Tongue (tissue), 3 donors: ENCODE measurements at places on chromosomes 2 and 18.

DNA sequence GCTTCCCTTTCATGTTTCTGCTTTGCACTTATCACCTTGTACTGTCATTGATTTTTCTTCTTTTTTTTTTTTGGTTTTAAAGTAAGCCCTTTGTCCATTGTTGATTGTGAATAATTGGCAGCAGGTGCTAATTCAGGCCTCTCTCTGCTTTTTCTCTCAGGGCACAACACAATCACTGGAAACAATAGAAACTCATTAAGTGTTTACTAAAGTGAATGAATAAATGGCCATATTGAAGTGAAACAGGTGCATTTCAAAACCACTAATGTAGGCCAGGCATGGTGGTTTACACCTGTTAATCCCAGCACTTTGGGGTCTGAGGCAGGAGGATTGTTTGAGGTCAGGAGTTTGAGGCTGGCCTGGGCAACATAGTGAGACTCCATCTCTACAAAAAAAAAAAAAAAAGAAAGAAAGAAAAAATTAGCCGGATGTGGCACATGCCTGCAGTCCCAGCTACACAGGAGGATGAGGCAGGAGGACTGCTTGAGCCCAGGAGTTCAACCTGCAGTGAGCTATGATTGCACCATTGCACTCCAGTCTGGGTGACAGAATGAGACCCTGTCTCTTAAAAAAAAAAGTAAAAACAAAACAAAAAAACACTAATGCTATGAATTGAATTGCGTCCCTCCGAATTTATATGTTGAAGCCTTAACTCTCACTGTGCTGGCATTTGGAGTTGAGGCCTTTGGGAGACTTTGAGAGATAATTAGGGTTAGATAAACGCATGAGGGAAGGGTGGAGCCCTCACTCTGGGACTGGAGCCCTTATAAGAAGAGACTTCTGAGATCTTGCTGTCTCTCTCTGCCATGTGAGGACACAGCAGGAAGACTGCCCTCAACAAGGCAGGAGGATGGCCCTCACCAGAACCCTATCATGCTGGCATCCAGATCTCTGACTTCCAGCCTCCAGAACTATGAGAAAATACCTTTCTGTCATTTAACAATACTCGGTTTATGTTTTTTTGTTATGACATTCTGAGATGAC, 19.9 kb downstream of the SLC38A11 start:
- no peak for DNase-seq

DNA sequence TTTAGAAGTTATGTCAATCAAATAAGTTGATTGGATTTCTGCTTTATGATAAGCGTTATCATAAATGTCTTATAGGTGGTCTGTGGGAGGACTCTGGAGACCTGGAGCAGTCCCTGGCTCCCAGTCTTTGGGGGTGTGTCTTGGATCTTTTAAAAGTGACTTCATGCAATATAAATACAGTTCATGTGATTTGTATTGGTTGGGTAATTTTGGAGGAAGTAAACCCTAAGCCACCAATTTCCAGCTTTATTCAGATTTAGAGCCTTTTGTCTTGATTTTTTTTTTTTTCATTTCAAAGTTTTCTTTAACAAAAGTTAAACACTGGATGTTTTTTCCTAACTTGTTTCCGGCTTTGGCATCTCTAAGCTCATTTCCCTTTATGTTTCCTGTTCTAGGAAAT, 68.8 kb downstream of the MAP4K4 start:
- no peak for DNase-seq

DNA sequence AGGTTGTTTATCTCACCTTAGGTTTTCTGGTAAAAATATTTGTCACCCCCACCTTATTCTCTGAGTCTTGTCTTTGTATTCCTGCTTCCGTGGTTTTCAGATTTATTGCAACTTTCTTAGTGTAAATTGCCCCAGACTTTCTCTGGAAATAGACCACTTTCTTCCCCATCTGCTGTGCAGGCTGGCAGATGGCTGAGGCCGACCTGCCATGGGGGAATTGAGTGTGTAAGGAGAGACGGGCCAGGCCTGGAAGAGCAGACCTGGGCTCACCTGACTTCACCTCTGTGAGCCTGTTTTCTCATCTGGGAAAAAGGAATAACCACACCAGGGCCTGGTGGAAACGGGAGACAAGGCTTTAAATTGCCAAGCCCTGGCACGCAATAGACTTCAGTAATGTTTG, 44.9 kb downstream of the ACKR3 start:
- no peak for DNase-seq

DNA sequence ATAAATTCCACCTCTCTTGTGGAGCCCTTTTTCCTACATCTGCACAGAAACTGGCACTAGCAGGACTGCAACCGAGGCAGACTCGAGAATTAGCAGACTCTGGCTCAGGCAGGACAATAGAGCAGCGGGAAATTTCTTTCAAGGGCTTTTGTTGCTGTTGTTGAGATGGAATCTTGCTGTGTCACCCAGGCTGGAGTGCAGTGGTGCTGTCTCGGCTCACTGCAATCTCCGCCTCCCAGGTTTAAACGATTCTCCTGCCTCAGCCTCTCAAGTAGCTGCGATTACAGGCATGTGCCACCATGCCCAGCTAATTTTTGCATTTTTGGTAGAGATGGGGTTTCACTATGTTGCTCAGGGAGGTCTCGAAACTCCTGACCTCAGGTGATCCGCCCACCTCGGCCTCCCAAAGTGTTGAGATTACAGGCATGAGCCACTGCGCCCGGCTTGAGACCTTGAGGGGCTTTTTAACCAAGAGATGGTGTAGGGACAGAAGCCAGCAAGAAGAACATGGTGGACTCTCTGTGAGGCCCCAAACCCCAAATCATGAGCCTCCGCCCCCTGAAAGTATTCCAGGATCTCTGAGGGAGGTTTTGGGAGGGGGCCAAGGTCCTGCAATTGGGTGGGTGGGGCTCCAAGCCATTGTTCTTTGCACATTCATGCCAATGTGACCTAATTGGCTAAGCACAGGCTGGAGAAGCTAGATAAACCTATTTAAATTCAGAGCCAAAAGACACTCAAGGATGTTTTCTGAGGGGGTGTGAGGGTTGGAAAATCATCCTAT, 68.4 kb upstream of the MSH2 start:
- no peak for DNase-seq

DNA sequence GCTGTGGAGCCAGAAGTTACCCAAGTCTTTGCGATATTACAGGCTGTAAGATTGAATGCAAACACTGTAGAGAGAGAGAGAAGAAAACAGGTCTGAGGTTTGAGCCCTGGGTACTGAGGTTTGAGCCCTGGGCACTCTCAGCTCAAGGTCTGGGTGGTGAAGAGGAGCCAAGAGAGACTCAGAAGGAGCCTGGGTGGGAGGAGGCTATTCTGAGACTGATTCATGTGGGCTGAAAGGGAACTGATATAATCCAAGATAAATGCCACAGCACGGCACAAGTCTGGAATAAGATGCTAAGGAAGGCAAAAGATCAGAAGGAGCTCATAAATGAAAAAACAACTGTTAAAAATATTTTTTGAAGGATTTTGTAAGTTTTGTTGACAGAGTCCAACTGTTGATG, 407.6 kb upstream of the HS6ST1 start:
- no peak for DNase-seq

DNA sequence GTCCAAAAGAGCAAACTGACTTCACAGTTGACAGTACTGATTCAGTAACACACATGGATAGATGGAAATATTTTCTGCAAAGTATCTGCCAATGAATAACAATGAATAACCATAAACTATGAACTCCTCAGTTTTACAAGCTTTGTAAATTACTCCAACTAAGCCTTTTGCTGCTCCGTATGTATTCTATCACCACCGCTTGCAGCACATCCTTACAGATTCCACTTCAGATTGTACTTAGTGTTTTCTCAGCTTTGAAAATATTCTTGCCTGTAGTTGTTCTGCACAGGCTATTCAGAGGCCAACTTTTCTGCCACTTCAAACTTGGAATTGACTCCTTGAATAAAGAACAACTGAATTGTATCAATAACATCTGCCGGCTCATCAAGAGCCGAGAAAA, 36.2 kb downstream of the TLK1 start:
- DNase-seq = no peak

GRCh38 chr2:2233171-2233826, 97.8 kb downstream of the MYT1L start:
- DNase-seq = no peak

DNA sequence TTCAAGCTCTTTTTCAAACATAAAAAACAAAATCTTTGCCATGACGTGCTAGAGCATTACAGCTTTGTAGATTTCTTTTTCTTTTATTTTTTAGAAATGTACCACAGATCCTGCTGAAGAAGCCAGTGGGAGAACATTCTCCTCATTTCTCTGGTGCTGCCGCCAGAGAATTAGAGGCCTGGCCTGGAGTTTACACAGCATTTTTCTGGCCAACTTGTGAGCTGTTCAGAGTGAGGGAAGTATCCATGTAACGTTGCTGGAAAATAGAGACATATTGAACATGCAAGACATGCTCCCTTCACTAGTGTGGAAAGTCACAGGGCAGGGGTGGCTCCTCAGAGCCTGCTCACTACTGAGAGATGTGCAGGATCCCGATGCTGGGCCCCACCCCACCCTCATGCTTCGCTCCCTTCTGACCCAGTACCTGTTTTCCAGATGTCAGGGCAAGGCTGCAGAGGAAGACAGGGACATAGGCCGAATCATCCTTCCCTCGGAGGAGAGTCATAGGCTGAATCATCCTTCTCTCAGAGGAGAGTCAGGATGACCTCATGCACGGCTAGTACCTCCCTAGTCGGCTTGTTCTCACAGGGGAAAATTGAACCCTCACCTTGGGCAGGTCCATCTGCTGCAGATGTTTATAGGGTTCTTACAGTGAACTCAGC, 298.5 kb downstream of the INSIG2 start:
- DNase-seq = no peak

- DNase-seq = no peak
Measured at GRCh38 chr2:67879586-67880290, 183.1 kb downstream of the C1D start.

GRCh38 chr2:126979039-126980003, 80.6 kb downstream of the TEX51 start:
- peak; percentile 35 for DNase-seq

DNA sequence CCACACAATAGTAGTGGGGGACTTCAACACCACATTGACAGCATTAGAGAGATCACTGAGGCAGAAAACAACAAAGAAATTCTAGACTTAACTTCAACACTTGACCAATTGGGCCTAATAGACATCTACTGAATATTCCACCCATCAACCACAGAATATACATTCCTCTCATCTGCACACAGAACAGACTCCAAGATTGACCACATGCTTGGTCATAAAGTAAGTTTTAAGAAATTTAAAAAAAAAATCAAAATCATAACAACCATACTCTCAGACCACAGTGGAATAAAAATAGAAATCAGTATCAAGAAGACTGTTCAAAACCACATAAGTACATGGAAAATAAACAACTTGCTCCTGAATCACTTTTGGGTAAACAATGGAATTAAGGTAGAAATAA, 9.0 kb upstream of the FLACC1 start:
- no peak for DNase-seq
